ENCODE measurements at places on chromosomes 12 and 14.
A peak's percentile ranks its signal among the peaks of the same experiment; 100 is the strongest.

- DNase-seq: no peak
Observed at GRCh38 chr14:32006263-32007110, 70.6 kb upstream of the ARHGAP5 start.

GRCh38 chr12:52356762-52357580 is 10.3 kb downstream of the KRT85 start:
- DNase-seq: no peak

DNA sequence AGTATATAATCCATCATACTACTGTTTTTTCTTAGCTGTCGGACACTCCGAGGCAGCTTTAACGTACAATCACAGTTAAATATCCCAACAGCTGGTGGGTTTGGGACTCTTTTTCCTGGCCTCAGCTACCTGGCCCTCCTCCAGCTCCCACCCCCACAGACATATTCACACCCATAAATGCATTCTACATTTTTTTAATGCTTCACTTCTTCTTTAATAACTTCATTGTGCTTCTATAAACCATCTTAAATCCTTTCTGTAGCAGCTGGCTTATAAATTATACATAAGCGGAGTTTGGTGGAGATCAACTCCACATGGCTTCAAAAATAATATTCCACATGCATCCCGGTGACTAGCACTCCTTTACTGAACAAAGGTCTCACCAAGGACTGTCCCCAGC is 33.3 kb downstream of the TDG start:
- no peak for DNase-seq

GRCh38 chr12:80199931-80200330 is 100.6 kb downstream of the OTOGL start:
- DNase-seq: no peak

DNA sequence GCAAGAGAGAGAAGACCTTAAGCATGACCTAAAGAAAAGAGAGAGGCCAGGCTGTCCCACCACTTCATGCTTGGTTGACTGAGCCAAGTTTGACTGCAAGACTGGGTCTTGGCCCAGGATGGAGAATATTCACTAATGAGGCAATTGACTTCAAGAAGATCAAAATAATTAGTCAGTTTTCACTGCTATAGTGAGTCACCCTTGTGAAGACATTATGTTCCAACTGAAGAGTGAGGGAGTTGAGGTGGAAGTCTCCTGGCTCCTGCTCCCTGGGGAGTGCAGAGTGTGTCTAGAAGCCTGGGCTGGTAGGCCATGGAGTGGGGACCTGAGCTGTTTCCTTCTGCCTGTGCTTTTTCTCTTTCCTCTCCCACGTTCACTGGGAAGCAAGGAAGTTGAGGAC is 117.6 kb downstream of the CACNA1C start:
- DNase-seq: no peak

- DNase-seq: no peak
Observed at GRCh38 chr12:102095677-102096263, 24.1 kb downstream of the NUP37 start.

GRCh38 chr14:72383865-72384264 is 451.6 kb downstream of the RGS6 start:
- DNase-seq: no peak

GRCh38 chr12:87217491-87217890 is 811.7 kb downstream of the C12orf50 start:
- DNase-seq: no peak

DNA sequence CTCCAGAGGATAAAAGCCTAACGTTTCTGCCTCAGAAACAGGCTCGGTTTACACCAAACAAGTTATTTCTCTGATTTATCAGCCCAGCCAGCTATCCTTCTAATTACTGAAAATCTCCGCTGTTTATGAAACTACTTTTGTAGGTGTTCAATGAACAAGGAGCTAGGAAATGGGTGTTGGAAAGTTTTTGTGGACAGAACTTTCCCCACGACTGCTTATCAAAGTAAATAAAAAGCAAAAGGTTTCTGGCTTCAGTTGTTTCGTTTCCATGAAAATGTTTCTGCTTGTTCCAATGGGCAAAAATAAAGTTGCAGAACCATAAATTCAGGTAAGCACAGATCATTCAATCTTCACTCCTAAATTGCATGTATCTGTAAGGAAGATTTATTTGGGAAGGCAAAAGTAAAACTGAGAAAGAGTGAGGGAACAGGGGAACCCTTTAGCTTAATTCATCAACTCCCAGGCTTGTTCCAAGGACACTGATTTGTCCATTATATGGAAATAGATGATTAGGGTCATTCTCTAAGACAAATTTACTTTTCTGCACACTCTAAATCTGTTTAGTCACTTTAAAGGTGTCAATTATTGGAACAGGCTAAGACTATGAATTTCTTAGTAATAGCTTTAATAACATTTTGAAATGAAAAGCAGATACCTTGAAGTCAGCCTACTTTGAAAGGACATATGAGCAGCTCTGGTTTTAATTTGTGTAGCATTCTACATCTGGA is 175.9 kb upstream of the CDKN3 start:
- DNase-seq: no peak

DNA sequence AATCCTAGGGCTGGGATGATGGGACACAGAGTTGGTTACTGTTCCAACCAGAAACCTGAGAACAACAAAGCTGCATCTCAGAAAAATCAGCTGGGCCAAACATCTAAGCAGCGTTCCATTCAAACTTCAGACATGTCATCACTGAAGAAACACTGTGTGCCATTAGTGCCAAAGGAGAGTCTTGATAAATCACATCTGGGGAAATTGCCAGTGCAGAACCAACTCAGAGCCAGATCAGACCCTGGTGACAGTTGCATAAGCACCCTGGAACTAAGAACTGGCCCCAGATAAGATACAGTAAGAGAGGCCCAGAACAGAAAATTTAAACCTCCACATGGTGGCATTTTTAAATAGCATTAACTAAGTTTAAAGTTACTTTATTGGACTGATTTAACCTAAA is 482.8 kb downstream of the PRKD1 start:
- DNase-seq: no peak

DNA sequence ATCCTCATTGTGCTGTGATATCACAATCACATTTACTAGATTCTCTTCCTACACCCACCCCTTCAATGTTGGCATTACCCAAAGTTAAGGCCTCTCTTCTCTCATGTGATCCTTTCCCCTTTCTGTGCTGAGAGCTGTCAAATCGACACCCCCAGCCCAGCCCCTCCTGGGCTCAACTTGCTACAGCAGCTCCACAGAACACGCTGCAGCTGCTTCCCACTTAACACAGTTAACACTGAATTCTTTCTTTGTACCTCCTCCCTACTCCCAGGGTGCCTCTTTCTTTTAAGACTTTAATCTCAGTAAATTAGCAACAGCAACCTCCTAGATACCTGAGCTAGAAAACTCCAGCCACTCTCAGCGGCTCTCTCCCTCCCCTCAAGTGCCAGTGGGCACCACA is 17.8 kb downstream of the SPTB start:
- no peak for DNase-seq

GRCh38 chr14:48842785-48843184 is 743.4 kb downstream of the RPS29 start:
- no peak for DNase-seq

DNA sequence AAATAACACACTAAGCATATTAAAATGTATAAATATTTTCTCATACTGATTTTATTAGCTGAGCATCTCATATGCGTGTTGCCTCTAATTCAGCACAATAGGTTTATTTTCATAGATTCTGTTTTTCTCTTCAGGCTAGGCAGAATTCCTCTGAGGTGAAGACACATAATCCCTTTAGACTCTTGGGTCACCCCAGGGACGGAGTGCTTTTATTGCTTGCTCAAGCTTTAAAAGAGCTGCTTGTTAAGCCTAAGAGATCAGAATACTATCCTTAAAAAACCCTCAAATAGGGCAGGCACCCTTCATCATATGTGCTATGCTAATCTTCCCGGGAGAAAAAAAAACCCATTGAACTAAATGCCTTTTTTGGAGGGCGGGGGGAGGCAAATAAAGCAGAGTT is 390.1 kb downstream of the KCNH5 start:
- DNase-seq: no peak

DNA sequence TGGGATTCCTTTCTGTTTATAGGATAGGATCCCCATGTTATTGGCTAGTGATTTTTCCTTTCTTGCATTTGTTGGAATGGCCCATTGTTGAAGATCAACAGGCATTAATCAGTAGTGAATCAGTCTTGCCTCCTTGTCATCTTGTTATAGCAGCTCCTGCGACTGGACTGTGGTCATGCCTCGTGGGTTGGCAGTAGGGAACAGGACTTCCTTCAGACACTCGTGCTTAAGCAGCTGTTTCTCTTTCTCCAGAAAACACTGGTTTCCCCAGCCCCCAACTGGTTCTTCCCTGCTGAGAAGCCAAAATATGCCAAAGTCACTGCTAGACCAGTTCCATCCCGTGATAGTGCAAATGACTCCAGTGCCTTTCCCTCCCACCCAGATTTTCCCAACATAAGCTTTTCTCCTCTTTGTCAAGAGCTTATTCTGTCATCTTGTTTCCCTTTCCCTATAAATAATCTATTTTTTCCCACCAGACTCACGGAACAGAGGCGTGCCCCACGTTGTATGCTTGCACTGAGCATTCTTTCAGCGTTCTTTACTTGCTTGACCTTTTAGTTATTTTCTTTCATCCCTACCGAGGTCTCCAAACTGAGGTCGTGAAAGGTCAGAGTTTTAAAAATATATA is 83.5 kb downstream of the SAMD4A start:
- DNase-seq: no peak

DNA sequence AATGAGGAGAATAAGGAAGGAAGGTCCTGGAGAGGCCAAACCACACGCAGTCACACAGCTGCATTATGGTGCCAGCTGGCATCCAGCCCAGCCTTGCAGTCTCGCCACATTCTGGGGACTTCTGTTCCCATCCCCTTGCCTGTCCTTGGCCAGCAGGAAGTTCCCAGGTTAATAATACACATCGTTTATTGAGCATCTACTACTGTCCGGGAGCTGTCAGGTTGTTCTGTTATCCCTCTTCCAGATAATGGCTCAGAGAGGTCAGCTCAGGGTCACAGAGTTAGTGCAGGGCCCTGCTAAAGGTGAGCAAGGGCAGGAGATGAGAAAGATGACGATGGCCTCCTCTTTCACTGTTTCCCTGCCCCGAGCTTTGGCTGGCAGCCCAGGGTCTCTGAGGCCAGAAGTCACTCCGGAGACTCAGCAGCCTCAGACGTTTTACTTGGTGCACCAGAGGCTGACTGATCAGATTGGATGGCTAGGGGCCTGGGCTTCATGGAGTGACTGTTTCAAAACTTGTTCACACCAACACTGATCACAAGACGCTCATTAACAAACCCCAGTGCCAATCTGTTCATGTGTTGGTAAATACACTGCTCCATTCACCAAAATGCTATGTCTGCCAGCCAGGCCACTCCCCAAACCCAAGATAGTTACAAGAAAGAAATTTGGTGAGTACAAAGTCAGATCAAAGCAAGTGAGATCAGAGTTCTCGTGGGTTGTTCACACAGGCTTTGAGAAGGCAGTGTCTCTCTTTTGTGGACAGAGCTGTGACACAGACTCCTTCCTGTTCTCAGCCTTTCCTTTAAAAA is 79.2 kb downstream of the B4GALNT3 start:
- DNase-seq: no peak

DNA sequence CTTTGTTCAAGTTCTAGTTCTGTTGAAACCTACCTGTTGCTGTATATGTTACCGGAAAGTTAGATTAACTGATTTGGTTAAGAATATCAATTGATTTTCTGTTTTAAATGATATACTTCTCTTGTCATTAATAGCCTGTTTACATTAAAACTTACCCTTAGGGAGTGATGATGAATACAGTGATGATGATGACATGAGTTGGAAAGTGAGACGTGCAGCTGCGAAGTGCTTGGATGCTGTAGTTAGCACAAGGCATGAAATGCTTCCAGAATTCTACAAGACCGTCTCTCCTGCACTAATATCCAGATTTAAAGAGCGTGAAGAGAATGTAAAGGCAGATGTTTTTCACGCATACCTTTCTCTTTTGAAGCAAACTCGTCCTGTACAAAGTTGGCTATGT is 33.0 kb downstream of the CAND1 start:
- DNase-seq: no peak

DNA sequence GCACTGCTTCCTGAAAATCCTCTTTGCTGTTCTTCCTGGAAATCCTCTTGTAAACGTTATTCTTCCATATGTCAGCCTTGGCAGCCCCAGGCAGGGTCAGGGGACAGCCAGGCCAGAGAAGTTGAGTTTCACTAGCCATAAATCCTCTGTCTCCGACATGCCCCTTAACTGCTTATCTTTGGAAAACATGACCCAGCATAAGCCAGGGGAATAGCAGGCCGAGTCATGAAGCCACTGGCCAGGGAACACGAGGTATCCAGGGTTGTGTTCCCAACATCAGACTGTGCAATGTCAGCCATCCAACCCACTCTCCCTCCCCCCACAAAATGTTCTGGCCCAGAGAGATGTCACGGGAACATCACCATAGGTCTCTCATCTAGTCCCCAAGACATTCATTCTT is 453.9 kb downstream of the MED13L start:
- no peak for DNase-seq

- DNase-seq: no peak
Observed at GRCh38 chr12:1978078-1978862, 26.0 kb downstream of the DCP1B start.

- peak; percentile 40 for DNase-seq
Observed at GRCh38 chr14:38208618-38209562, 1.2 kb downstream of the SSTR1 start.

GRCh38 chr14:94081386-94081820 is 293 bp downstream of the IFI27L1 start:
- DNase-seq: no peak

GRCh38 chr14:49464885-49465284 is 121.3 kb downstream of the RPS29 start:
- DNase-seq: no peak

- DNase-seq: no peak
Observed at GRCh38 chr14:67016856-67017255, 172.4 kb upstream of the GARIN2 start.

DNA sequence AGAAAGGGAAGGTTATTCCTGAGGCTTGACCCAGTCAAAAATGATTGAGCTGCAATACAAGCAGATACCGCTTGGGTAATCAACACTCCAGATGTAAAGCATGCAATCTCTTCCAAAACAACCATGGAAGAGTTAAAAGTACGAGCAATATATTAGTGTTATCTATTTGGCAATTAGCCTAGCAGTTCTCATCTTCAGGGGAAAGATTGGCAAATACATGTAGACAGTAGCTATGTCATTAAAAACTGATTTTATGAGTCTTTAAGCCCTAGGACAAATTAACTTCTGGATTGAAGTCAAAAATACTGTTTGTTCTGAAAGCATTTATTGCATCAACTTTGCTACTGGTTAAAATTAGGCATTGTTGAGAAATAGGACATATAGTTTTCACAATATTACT is 9.3 kb upstream of the GYS2 start:
- no peak for DNase-seq

GRCh38 chr14:96349286-96350075 is 13.7 kb downstream of the ATG2B start:
- no peak for DNase-seq
